Transverse colon (tissue), 4 donors: ENCODE measurements at places on chromosomes 4 and X. TPM values are rescaled to one million over a fixed set of nuclear protein-coding genes. Genes with fewer than 3 reads are reported as not detected.

Gene ARHGEF38
- total RNA-seq = 18.1 TPM

Gene GALNTL6
- not detected for total RNA-seq

Gene SSX2B
- not detected for total RNA-seq

Gene TBC1D8B
- total RNA-seq = 3.7 TPM

Gene RGN
- 0.96 TPM for total RNA-seq

Gene LGI2
- 0.32 TPM for total RNA-seq

Gene MAGEB2
- total RNA-seq = not detected

GRCh38 chr4:164876700-164877324 is at the start of gene APELA:
Gene APELA (plus strand): TSS chr4:164877178. CDS start chr4:164877332, 154 bp downstream.
- no peak within 1 kb of the TSS for H3K4me3 ChIP-seq
- H3K27ac ChIP-seq = no peak within 1 kb of the TSS
- no peak for DNase-seq

- no peak overlapping the region for H3K4me3 ChIP-seq
- H3K27me3 ChIP-seq = no peaks in the 10 kb centered on the region
- H3K36me3 ChIP-seq = no peaks in the 10 kb centered on the region
- DNase-seq = no peak
- no peak overlapping the region for H3K27ac ChIP-seq
Measured at GRCh38 chrX:133461231-133461630, 45.9 kb upstream of the GPC4 start.

DNA sequence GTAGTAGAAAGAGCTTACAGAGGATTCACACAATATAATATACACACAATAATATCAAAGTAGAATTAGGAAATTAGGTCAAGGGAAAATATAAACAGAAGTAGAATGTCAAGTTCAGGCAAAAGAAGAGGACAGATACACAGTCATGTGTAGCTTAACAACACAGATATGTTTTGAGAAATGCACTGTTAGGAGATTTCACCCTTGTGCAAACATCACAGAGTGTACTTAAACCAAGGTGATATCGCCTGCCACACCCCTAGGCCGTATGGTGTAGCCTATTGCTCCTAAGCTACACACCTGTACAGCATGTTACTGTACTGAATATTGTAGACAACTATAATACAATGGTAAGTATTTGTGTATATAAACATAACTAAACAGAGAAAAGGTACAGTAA is 110.0 kb upstream of the EDNRA start:
- peak overlapping the region; percentile 72 for H3K27ac ChIP-seq
- H3K36me3 ChIP-seq = no peaks in the 10 kb centered on the region
- no peaks in the 10 kb centered on the region for H3K4me1 ChIP-seq
- peak; percentile 70 for DNase-seq

GRCh38 chrX:103800318-103800717 is 23.7 kb downstream of the PLP1 start:
- H3K4me3 ChIP-seq = no peak overlapping the region
- H3K27ac ChIP-seq = no peak overlapping the region
- H3K27me3 ChIP-seq = no peaks in the 10 kb centered on the region

GRCh38 chr4:32477518-32477917 is 1757.3 kb downstream of the PCDH7 start:
- no peak for DNase-seq
- H3K4me1 ChIP-seq = no peaks in the 10 kb centered on the region
- H3K27me3 ChIP-seq = no peaks in the 10 kb centered on the region
- H3K36me3 ChIP-seq = no peaks in the 10 kb centered on the region
- H3K27ac ChIP-seq = no peak overlapping the region

DNA sequence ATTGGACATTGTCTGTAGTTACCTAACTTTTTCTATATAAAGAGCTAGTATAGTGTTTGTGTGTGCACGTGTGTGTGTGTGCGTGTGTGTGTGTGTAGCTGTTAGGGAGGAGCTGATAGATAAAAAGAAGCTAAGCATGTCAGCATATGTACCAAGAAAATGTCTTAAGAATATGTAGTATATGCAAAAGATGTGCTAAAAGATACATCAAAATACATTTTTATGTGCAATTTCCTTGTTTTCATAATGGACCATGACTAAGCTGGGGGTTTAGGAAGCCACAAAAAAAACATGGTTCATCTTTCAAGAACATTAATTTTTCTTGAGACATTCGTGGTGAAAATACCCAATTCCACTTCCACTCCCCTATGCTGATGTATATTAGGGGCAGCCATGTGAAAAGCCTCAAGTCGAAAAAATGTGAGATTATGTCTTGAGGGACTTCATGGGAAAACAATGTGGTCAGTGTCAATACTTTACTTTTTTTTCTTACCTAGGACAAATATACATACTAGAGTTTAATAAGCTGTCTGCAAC is 1599.7 kb downstream of the ARAP2 start:
- H3K27me3 ChIP-seq = no peaks in the 10 kb centered on the region
- no peaks in the 10 kb centered on the region for H3K4me1 ChIP-seq
- DNase-seq = no peak
- no peak overlapping the region for H3K4me3 ChIP-seq
- no peak overlapping the region for H3K27ac ChIP-seq
- H3K36me3 ChIP-seq = no peaks in the 10 kb centered on the region

DNA sequence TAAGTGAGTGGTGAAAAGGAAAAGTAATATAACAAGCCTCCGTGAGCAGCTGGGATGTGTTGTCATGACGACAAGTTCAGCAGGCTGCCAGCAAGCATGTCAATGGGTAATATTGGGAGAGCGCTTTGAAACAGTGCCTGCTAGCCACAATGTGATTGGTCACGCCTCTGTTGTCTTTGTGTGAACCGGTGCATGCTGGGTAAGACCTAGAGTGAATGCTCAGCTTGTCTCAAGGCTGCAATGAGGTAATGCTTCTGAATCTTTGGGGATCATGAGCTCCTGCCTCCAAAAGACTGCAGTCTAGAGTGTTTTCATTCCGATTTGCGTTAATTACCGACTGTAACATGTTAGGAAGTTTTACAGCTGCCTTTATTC is 54.9 kb downstream of the STOX2 start:
- peaks cover 16% of the 10 kb centered on the region for H3K4me1 ChIP-seq
- peak; percentile 58 for DNase-seq
- H3K27me3 ChIP-seq = no peaks in the 10 kb centered on the region
- no peaks in the 10 kb centered on the region for H3K36me3 ChIP-seq
- no peak overlapping the region for H3K4me3 ChIP-seq

GRCh38 chr4:111454961-111455360 is 690.3 kb upstream of the FAM241A start:
- no peak overlapping the region for H3K27ac ChIP-seq
- no peaks in the 10 kb centered on the region for H3K4me1 ChIP-seq
- no peaks in the 10 kb centered on the region for H3K27me3 ChIP-seq
- H3K4me3 ChIP-seq = no peak overlapping the region
- H3K36me3 ChIP-seq = no peaks in the 10 kb centered on the region

DNA sequence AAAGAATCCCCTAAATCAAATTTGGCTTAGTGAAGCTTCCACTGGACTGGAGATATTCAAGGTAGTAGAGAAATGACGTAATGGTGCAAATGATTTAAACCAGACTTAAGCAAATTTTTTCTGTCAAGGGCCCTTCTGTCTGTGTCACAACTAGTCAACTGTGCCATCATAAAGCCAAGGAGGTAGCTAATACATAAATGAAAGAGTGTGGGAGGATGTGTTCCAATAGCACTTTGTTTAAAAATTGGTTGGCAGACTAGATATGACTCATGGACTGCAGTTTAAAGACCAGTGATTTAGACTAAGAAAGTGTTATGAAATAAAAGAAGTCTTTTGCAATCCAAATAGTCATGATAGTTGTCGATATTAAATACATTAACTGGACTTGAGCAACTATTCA is 24.3 kb upstream of the TEX13C start:
- no peak for DNase-seq
- no peak overlapping the region for H3K4me3 ChIP-seq
- H3K27me3 ChIP-seq = no peaks in the 10 kb centered on the region
- no peaks in the 10 kb centered on the region for H3K36me3 ChIP-seq

DNA sequence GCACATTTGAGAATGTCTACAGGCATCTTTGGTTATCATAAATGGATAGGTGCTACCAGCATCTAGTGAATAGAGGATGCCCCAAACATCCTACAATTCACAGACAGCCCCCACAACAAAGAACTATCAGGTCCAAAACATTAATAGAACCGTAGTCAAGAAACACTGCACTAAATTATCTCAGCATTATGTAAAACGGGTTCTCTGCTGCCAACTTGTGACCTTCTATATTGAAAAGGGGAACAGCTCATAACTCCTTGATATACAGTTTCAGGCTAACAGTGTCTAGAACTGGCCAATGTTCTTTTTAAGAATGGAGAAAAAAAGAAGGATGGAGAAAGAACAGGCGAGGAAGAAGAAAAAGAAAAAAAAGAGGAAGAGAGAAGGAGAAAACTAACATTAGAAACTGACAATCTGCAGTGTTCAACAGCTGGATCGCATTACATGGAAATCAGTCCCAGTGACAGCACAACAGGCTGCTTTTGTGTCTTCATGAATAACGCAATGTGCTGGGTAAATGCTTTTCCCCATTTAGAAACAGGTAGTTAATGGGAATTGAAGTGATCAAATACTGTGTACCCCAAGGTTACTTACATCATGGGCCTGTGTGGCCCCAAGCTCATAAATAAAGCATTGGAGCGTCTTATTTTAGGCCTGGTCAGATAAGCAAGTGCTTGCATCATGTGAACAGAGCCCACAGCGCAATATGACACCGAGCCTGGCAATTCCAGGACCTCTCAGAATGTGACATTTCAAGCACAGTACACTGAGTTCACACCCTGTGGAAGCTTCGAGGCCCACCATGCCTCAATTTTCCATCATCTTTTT is 339.5 kb downstream of the DHX15 start:
- no peak overlapping the region for H3K27ac ChIP-seq
- H3K4me1 ChIP-seq = no peaks in the 10 kb centered on the region
- no peaks in the 10 kb centered on the region for H3K36me3 ChIP-seq
- DNase-seq = no peak
- no peak overlapping the region for H3K4me3 ChIP-seq
- no peaks in the 10 kb centered on the region for H3K27me3 ChIP-seq

DNA sequence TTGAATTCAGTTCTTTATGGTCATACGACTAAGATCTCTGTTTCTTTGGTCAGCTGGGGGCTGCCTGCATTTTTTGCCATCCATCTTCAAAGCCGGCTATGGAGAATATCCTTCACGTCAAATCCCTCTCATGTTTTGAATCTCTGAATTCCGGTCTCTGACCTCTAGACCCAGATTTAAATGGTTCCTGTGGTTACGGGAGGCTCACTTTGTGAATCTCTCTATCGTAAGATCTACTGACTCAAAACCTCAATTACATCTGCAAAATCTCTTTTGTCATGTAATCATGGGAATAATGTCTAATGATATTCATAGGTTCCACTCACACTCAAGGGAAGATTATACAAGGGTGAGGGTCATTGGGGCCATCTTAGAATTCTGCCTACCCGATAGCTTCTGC is 5.7 kb upstream of the MPC1L start:
- no peak overlapping the region for H3K4me3 ChIP-seq
- no peaks in the 10 kb centered on the region for H3K27me3 ChIP-seq
- H3K36me3 ChIP-seq = no peaks in the 10 kb centered on the region

GRCh38 chrX:78831523-78831922 is 84.0 kb downstream of the LPAR4 start:
- no peaks in the 10 kb centered on the region for H3K27me3 ChIP-seq
- no peak for DNase-seq
- H3K4me1 ChIP-seq = no peaks in the 10 kb centered on the region
- no peak overlapping the region for H3K4me3 ChIP-seq
- no peak overlapping the region for H3K27ac ChIP-seq

- H3K36me3 ChIP-seq = no peaks in the 10 kb centered on the region
- no peak overlapping the region for H3K27ac ChIP-seq
- no peak overlapping the region for H3K4me3 ChIP-seq
- no peaks in the 10 kb centered on the region for H3K27me3 ChIP-seq
- no peak for DNase-seq
Measured at GRCh38 chr4:90084967-90085295, 42.3 kb upstream of the CCSER1 start.

DNA sequence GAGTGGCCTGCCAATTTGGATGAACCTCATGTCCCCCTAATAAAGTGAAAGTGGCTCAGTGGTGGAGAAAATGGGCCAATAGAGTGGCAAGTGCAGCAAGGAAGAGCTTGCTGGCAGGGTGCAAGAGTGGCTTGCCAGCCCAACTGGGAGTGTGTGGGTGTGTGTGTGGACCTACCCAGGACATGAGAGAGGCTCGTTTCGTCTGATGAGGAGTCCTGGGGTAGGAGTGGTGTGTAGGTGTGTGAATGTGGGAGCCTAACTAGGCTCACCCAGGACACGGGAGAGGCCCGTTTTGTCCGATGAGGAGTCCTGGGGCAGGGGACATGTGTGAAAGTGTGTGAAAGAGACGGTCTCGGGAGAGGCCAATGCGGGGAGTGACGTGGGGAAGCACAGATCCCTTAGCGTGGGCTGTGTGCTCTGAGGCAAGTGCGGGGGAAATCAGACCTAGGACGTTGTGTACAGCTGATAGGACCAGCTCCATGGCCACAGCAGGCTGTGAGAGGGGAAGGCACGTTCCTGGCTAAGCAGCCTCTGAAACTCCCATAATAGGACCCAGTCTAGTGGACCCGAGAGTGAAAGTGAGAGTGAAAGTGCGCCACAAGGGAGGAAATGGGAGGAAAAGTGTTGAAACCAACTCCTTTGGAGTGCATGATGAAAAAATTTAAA is 5.3 kb downstream of the GAGE10 start:
- H3K27me3 ChIP-seq = no peaks in the 10 kb centered on the region
- H3K36me3 ChIP-seq = no peaks in the 10 kb centered on the region
- H3K27ac ChIP-seq = peak overlapping the region; percentile 69
- peaks cover 8% of the 10 kb centered on the region for H3K4me1 ChIP-seq
- no peak for DNase-seq

DNA sequence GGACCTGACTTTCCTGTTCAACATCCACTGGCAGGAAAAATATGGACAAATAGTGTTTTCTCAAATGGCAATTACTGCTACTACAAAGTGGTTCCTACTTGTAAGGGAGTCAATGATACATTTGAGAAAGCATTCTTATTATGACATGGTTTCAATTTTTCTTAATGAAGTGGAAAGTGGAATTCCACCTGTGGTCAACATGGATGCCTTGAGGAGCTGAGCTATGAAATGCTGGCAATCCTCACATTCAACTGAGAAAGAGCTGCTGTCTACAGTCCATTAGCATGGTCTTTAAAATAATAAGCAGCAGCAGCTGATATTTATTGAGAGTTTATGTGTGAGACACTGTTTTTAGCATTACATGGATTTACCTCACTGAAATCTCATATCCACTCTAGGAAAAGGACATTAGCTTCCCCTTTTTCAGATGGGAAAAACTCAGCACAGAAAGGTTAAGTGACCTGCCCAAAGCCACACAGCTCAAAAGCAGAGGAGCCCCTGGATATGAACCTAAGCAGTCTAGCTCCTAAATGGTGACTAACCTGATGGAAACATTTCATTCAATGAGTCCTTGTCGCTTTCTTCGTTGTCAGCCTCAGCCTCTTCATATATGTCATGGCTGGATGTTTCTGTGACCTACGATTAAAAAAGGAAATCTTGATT is 29.2 kb downstream of the MAP7D3 start:
- H3K4me1 ChIP-seq = no peaks in the 10 kb centered on the region
- no peak overlapping the region for H3K4me3 ChIP-seq
- no peak overlapping the region for H3K27ac ChIP-seq
- no peak for DNase-seq
- H3K27me3 ChIP-seq = no peaks in the 10 kb centered on the region

- no peak for DNase-seq
- H3K27ac ChIP-seq = no peak overlapping the region
- no peaks in the 10 kb centered on the region for H3K36me3 ChIP-seq
Measured at GRCh38 chrX:150357790-150358189, 5.3 kb upstream of the MAMLD1 start.

GRCh38 chr4:52483186-52483890 is 175.8 kb downstream of the USP46 start:
- no peaks in the 10 kb centered on the region for H3K27me3 ChIP-seq
- H3K36me3 ChIP-seq = no peaks in the 10 kb centered on the region
- H3K27ac ChIP-seq = no peak overlapping the region
- H3K4me1 ChIP-seq = no peaks in the 10 kb centered on the region
- DNase-seq = no peak
